ENCODE measurements at places on chromosomes 12 and 14. TPM values are rescaled to one million over a fixed set of nuclear protein-coding genes. Genes with fewer than 3 reads are reported as not detected.

The OTX2 gene
- total RNA-seq, result not detected

The CBLN3 gene
- total RNA-seq, result 2.7 TPM

The DPPA3 gene
- not detected for total RNA-seq

The KCNMB4 gene
- 2.8 TPM for total RNA-seq

The EFCAB11 gene
- 7.3 TPM for total RNA-seq

The CLECL1 gene
- not detected for total RNA-seq

The PROX2 gene
- total RNA-seq, result not detected

The CEBPE gene
- not detected for total RNA-seq
